ENCODE measurements at places on chromosomes 11 and 22. TPM values are rescaled to one million over a fixed set of nuclear protein-coding genes. Genes with fewer than 3 reads are reported as not detected.

GRCh38 chr11:135069890-135070289, 657.8 kb upstream of the B3GAT1 start:
- no peak for DNase-seq

- no peak for DNase-seq
Measured at GRCh38 chr11:32594272-32594671, 10.6 kb downstream of the EIF3M start.

GRCh38 chr11:133903875-133904817, 52.6 kb downstream of the IGSF9B start:
- DNase-seq = no peak

GRCh38 chr22:37426706-37427134, 559 bp downstream of the ELFN2 start:
- DNase-seq = no peak

- DNase-seq = peak; percentile 91
Measured at GRCh38 chr11:122095681-122096262, 20.2 kb downstream of the BLID start.

GRCh38 chr11:2120359-2121100, 18.7 kb downstream of the IGF2 start:
- no peak for DNase-seq

GRCh38 chr11:79152511-79152910, 288.3 kb downstream of the TENM4 start:
- peak; percentile 44 for DNase-seq

- peak; percentile 65 for DNase-seq
Measured at GRCh38 chr11:75576499-75576918, 14.5 kb downstream of the SERPINH1 start.

DNA sequence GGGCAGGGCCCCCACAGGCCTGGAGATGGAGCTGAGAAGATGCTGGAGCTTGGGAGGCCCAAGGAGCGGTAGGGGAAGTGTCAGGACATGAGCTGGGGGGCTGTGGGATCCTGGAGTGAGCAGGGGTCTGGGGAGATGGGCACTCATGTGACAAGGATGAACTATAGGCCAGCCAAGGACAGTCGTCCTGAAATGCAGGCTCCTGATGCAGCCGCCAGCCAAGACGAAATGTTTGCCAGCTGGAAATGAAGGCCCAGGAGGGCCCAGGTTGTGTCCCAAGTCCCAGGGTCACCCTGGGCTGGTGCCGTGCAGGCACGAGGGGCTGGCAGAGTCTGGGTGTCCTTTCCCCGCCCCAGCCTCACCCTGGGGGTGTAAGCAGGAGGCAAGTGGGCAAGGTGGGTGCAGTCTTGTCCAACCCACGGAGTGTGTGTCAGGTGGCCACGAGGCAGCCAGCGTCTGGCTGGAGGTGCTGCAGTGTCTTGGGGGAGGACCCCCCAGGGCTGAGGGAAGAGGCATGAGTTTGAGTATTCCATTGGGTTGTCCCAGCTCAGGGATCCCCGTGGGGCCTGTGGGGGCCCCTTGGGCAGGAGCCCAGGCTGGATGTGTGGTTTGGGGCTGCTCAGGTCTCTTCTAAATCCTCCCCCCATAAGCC, 21.4 kb downstream of the MRGPRG start:
- DNase-seq = no peak

- peak; percentile 82 for DNase-seq
Measured at GRCh38 chr11:2419638-2420501, 19.3 kb downstream of the TSSC4 start.

- no peak for DNase-seq
Measured at GRCh38 chr11:66491315-66491935, 11.2 kb downstream of the DPP3 start.

DNA sequence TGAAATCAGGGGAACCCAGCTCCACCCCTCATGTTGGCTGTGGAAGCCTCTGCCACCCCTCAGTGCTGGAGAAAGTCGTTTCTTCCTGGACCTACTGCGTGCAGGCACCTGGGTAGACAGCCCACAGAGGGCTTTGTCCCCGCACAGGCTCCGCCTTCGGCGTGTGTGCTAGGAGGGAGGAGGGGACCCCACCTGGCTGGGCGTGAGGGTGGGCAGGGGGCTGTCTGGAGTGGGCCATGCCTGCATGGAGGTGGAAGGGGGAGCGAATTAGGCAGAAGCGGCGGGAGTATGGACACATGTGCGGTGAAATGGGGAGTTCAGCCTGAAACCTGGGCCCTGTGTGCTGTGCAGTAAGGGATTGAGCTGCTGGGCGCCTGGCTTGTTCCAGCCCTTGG, 49.3 kb downstream of the FBLN1 start:
- DNase-seq = no peak

DNA sequence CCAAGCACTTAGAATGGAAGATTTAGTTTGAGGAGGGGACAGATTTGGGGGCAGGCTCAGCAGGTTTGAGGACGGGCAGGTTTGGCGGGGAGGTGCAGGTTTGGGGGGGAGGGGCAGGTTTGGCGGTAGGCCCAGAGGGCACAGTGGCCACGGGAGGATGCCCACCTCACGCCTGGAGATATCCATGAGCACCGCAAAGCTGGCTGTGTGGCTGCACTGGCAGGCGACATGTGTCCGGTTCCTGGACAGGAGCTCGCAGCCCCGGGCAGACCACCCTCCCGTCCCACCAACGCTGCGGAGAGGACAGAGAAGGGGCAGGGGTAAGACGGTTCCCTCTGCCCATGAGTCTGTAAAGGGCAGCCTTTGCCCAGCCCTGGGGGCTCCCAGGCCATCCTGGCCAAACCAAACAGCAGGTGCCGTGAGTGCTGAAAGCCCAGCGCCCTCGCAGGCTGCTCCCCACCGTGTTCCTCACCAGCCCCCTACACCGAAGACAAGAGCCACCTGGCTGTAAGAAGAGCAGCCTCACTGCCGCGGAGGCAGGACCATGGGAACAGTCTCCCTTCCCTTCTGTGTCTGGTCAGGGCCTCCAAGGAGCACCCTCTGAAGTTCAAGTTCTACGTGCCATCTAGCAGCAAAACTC, 43.0 kb downstream of the TRMU start:
- no peak for DNase-seq

DNA sequence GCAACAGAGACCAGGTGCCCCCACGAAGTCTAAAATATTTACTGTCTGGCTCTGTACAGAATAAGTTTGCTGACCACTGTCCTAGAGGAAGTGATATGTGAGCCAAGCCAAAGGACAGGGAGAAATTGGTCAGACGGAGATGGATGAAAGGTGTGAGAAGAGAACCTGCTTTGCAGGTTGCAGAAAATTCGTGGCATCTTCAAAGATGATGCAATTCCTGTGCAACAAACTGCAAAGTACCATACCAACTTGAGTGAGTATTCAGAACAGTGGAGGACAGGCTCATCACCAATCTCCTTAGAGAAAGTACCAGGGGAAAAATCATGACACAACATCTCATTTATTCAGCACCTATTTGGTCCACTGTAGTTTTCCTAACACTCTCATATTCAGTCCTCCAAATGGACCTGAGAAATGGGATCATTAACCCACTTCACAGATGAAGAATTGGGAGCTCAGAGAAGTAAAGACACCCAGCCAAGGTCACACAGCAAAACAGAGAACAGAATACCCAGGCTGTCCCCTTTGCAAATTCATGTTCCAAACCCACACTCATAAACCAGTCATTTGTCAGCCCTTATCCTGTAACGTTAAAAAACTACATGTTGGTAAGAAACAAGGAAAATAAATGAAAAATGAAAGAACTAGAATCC, 536.8 kb downstream of the MIAT start:
- DNase-seq = no peak

- DNase-seq = peak; percentile 37
Measured at GRCh38 chr22:39379756-39380730, 19.5 kb upstream of the TAB1 start.

GRCh38 chr11:44002191-44003093, 45.3 kb upstream of the ACCSL start:
- DNase-seq = no peak

GRCh38 chr11:76824980-76825725, 35.6 kb upstream of the ACER3 start:
- DNase-seq = peak; percentile 70

DNA sequence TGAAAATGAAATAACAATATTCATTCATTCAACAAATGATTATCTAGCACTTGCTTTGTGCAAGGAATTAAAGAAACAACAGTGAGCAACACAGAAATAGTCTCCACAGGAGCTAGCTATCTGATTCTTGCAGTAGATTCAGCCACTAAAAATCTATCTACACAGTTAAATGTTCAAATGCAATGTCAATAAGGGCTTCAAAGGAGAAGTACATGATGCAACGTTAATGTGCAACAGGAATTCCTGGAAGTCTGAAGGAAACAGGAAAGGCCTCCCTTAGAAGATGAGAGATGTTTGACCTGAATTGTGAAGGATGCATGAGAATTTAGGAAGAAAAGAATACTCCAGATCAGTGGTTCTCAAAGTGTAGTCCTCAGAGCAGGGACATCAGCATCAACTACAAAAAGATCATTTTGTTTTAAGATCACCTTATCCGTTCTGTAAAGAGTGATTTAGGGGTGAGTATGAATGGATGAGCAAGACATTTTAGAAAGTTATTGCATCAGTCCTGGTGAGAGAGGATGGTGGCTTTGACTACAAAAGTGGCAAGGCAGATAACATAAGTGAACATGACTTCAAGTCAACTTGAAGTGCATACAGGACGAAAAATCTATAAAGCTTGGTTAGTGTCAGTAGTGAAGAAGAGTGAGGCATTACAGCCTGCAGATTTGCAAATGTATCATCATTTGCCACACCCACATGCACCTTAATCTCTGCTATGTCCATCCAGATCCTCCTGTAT, 96.0 kb downstream of the ETS1 start:
- no peak for DNase-seq

DNA sequence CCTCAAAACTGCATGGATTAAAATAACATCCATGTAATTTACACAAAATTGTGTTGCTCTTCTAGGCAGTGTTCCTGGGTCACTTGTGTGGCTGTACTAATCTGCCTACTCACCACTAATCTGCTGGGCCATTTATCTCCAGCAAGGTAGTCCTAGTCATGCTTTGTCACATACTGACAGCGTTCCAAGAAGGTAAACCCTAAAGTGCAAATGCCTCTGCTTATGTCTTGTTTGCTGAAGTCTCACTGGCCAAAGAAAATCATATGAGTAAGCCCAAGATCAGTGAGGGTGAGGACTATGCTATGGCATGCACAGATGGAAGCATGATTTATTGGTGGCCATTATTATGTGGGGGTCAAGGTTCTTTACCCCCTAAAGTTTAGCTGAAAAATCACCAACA, 630.2 kb upstream of the LUZP2 start:
- DNase-seq = peak; percentile 16

DNA sequence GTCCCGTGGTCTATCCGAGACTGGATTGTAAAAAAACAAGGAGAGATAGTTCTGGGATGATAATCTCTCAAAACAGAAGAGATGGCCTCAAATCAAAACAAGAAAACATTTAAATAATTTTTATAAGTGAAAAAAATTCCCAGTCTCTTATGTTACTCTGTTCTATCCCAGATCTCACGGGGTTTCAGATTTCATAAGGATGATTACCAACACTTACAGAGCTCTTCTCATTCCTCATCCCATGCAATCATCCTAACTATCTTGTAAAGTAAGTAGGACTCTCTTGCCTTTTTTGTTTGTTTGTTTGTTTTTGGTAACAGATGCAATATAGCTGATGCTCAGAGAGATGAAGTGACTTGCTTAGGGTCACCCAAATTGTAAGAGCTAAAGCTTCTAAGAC, 20.0 kb upstream of the ZBTB16 start:
- no peak for DNase-seq

GRCh38 chr11:133104009-133104744, 428.1 kb downstream of the OPCML start:
- DNase-seq = no peak

DNA sequence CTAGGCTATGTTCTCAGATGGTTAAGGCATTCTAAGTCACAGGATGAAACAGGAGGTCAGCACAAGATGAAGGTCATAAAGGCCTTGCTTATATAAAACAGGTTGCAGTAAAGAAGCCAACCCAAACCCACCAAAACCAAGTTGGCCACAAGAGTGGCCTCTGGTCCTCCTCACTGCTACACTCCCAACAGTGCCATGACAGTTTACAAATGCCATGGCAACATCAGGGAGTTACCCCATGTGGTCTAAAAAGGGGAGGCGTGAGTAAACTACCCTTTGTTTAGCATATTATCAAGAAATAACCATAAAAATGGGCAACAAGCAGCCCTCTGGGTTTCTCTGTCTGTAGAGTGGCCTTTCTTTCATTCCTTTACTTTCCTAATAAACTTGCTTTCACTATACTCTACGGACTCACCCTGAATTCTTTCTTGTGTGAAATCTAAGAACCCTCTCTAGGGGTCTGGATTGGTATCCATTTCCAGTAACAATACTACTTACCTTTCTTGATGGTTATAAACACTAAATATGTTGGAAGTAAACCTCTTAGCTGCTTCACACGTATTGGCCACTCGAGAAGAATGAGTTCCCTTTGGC, 1237.9 kb downstream of the FAM181B start:
- no peak for DNase-seq

GRCh38 chr22:38144025-38144405, 33.5 kb upstream of the BAIAP2L2 start:
- DNase-seq = no peak

- no peak for DNase-seq
Measured at GRCh38 chr11:107661656-107662055, 50.2 kb downstream of the SLN start.

DNA sequence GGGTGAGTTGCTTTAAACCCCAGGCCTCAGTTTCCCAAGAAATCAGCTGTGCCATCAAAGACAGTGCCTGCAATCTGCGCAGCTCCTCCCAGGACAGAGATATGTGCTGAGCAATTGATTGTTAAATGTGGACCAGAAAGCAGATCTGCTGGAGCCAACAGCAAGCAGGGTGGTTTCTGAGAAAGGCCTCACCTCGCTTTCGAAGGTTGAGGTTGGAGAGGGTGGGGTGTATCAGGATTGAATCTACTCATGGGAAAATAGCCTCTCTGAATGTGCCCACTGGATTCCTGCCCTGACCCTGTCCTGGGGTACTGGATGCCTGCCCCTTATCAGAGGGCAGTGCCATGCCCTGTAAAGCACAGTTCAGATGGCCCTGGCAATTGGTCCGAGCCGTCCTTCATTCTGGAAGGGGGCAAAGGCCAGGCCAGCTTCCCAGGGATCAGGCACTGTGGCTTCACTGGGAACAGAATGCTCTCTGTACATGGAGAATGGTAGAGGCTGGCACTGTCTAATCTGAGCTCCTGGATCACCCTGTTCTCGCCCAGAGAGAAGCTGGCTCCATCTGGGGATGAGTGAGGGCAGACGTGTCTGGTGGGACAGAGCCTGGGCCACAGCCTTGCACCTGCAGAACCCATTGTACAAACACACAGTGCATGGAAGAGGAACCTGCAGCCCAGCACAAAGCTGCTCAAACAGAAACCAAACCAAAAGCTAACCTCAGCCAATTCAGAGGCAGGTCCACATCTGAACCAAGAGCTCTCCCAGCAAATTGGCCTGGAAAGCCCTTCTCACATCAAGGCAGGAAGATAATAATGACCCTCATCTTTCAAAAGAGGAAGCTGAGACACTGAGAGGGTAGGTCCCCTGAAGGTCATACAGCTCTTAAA, 15.2 kb downstream of the DHCR7 start:
- no peak for DNase-seq

RGL4 gene
- total RNA-seq = not detected

KRTAP5-10 gene
- total RNA-seq = not detected

FSHB gene
- not detected for total RNA-seq

OR51E2 gene
- not detected for total RNA-seq

TIGD3 gene
- total RNA-seq = not detected

PNPLA5 gene
- total RNA-seq = not detected

MYO18B gene
- total RNA-seq = 0.08 TPM

FOLR2 gene
- total RNA-seq = not detected

SLC22A8 gene
- not detected for total RNA-seq

ALDH3B1 gene
- 12.5 TPM for total RNA-seq

TNNT3 gene
- 0.81 TPM for total RNA-seq

TMEM225 gene
- not detected for total RNA-seq

C11orf52 gene
- not detected for total RNA-seq

TMPRSS5 gene
- total RNA-seq = 0.09 TPM

PGA5 gene
- total RNA-seq = not detected

C1QTNF4 gene
- total RNA-seq = not detected

All from fibroblast of the aortic adventitia (primary cell).